Activated CD8-positive, alpha-beta memory T cell treated with anti-CD3 and anti-CD28 coated beads for 1 hour (primary cell): ENCODE measurements at places on chromosomes 16 and 17.
A peak's percentile ranks its signal among the peaks of the same experiment; 100 is the strongest.

GRCh38 chr17:42531455-42532354 lies 4.3 kb upstream of the NAGLU start:
- DNase-seq, result peak; percentile 38

- DNase-seq, result no peak
These were observed 27.7 kb downstream of the CLUH start for GRCh38 chr17:2683912-2684311.

DNA sequence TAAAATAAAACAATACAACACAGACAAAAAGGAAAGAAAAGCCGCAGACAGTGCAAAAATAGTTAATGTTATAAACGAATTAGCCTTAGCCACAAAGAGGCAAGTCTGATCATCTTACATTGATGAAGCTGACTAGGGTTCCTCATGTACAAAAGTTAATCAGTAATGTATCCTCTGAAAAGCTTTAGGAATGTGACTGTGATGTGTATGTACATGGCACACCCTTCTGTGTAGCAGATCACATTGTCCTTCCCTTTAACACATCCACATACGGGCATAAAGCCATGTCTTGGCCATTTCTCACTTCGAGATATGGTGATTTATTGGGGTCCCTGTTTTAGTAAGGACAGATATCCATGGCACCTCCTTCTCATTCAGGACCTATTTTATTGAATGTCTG lies 1327.5 kb upstream of the CDH8 start:
- DNase-seq, result no peak

DNA sequence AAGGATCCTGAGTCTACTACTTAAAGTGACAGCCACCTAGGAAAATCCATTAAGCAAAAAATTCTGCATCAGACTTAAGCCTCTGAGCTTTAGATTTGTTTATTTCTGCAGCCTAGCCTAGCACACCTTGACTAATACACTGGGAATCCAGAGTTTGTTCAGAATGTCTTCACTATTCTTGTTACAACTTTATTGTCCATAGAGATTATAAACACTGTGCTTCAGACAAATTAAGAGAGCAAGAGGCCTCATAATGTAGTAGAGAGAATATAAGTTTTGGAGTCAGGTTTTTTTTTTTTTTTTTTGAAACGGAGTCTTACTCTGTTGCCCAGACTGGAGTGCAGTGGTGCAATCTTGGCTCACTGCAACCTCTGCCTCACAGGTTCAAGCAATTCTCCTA lies 8.9 kb upstream of the THUMPD1 start:
- DNase-seq, result no peak

DNA sequence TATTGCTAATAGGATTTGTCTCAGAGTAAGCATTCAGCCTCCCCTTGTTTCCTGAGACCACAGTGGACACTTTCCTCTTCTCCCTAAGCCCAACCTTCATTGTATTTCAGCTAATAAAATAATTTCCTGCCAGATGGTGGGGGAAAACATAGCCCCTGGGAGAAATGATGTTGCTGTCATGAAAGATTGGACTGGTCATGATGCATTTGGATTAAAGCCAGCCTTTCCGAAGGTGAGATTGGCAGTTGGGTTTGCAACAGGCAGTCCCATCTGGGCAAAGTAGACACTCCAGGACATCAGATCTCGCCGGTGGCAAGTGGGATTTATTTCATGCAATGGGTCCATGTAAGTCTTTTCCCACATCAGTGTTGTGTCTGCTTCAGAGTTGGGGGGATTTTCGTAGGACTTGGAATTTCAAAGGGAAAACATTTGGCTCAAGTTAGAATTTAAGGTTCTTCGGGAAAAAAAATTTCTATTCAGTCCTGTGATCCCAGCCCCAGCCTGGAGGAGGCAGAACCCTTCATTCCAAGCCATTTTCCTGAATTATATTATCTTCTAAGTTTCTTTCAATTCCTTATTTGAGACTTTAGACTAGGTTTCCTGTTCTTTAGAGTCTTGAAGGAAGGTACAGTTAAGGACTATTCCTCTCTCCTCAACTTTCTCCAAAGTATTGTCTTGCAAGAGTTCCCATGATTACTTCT lies 391.7 kb downstream of the XYLT1 start:
- DNase-seq, result no peak

DNA sequence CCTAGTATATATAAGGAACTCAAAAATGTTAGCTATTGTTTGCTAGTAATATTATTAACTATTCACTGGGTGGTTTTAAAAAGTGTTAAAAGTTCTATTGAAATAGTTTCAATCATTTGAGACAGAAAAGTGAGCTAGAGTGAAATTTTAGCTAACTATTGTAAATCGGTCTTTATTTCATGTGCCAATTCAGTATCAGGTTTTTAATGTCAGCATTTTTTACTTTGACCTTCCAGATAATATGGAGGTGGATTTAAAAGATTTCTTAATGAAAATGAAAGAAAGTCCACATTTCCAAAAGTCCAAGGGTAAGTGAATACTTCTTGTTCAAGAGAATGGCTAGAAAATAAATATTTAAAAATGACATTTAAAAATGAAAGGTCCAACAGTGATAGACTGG lies 90.9 kb downstream of the EFCAB13 start:
- no peak for DNase-seq

DNA sequence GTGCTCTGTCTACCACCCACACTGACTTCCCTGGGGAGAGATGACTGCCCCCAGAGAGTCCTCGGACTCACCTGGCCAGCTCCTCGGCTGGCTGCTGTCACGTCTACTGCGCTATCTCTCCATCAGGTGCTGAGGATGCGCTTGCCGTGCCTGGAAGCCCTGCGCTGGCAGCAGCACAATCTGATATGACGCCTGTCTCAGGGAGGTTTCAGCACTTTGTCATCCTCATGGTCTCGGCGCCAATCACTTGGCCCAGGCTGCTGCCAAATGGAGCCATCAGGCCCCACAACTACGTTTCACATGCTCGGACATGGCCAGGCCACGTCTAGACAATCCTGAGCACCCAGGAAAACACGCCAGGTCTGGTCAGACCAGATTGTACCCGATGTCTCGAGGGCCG lies 46.7 kb downstream of the FOXL1 start:
- no peak for DNase-seq

- DNase-seq, result no peak
These were observed 29.7 kb downstream of the SLC25A10 start for GRCh38 chr17:81741594-81742452.

DNA sequence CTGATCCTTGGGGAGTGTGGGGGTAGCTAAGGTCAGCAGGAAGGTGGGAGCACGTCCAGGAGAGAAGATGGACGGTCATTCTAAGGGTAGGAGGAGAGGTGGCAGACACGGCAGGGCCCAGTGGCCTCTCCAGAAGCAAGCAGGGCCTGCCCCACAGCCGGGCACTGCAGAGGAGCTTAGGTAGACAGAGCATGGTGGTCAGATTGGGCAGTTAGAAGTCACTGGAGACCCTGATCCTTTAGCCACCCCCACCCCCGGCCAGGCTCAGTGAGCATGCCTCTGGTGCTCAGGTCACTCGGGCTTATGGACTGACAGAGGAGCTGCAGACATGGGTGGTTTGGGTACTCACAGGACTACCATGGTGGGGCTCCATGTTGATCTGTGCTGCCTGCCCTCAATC lies 26.3 kb downstream of the NLRP1 start:
- DNase-seq, result no peak

GRCh38 chr16:86982912-86983311 lies 334.3 kb downstream of the C16orf95 start:
- no peak for DNase-seq

DNA sequence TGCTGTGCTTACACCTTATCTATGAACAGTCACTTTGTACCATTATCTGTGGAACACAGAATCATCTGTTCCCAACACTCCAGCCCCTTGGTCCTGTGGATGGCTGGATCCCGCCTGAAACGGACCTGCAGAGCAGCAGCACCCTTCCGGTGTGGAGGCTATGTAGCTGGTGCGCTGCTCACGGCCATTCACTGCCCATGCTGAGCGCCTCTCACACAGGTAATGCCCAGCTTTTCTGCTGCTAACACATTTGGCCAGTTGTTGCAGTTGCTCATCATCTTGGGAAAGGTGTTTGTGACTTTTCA lies 11.4 kb upstream of the PLK1 start:
- no peak for DNase-seq

- no peak for DNase-seq
These were observed 67.5 kb downstream of the AMFR start for GRCh38 chr16:56357765-56358322.
